ENCODE measurements at places on chromosomes 5 and 9.

DNA sequence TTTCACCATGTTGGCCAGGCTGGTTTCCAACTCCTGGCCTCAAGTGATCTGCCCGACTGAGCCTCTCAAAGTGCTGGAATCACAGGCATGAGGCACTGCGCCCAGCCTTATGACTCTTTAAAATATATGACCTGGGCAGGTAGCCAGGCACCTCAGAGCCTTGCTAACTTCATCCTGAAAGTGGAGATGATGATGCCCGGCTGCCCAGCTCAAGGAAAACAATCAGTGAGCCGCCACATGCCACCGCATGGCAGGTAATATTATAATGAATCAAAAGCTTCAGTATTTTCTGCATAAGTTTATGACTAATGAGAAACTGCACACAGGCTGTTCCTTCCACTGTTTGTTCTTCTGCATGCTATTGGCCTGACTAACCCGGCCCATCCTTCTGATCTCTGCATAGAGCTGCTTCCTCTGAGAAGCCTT is 30.4 kb upstream of the DMRT1 start:
- DNase-seq: no peak

DNA sequence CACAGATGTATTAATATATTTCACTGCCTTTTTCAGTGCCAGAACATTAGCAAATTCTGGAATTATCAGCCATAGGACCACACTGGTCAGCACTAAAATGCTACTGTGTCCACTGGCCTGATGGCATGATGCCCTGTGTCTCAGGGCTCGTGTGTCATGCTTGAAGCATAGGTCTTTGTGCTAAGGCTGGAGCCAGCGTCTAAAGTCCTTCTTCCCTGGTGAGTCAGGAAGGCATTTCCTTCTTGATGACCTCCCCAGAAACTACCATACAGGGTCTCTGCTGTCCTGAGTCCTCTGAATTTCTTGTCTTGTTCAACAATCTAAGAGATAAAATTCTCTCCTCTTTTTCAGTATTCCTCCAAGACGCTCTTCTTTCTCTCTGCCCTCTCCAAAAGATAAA is 489.9 kb downstream of the PSAT1 start:
- no peak for DNase-seq

GRCh38 chr5:132549576-132549975 is 6.3 kb upstream of the IL5 start:
- no peak for DNase-seq

- DNase-seq: no peak
Observed at GRCh38 chr5:135890867-135891266, 4.8 kb downstream of the IL9 start.

- no peak for DNase-seq
Observed at GRCh38 chr5:67799732-67800234, 415.8 kb upstream of the PIK3R1 start.

DNA sequence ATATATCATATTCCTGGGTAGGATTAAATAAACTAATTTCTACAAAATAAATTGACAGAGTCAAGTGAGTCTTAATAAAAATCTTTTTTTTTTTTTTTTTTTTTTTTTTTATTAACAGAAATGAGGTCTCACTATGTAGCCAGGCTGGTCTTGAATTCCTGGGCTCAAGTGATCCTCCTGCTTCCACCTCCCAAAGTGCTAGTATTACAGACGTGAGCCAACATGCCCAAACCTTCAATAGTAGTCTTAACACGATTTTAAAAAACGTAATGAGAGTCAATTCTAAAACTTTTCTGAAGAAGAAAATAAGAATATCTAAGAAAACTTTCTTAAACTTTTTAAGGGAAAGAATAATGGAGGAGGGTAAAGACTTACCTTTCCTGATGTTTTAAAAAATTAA is 84.2 kb downstream of the YIPF5 start:
- no peak for DNase-seq

- no peak for DNase-seq
Observed at GRCh38 chr5:39521940-39522590, 97.3 kb upstream of the DAB2 start.

DNA sequence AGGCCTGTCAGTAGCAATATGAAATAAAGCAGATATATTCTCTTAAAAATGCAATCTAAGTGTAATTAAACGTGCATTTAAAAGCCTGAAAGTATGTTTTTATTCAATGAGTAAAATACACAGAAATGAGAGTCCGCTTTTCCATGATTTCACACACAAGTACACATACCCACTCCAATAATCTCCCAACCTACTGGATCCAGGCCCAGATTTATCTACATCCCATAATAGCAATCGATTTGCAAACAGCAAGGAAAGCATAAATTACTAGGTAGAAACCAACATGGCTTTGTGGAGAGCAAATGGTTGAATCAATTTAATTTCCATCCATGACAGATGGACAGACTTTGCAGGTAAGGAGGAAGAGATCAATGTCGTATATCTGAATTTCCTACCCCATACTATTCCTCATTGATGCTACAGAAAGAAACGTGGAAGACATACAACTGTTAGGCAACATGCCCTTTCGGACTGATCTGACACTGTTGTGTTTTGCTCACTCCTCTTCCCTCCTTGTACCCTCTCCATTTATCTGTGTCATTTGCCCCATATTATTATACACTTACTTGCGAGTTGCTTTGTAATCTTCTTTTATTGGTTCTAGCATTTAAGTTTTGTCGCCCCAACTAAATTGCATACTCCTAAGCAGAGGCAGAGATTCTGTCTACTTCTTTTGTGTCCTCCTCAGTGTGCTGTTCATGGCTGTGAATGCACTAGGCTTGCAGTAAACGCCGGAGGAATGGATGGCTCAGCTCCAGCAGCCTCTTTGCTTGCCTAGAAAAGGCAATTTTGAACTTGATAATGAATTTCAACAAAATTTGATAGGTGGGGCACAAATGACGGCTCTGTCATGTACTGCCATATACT is 133.6 kb downstream of the NFIB start:
- DNase-seq: no peak

DNA sequence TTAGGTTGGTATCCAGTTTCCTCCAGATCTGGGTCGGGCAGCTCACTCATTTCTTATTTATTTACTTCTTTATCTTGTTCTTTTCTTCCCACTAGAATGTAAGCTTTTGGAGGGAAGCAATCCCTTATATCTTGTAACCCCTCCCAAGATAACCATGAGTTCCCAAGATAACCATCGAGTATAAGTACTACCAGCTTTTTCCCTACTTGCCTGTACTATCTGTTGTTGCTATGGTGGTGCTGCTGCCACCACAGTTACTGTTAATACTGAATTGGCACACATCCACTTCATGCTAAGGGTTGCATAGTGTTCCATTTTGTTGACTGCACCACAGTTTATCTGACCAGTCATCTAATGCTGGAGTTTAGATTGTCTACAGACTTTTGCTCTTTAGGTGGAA is 19.9 kb downstream of the NUP214 start:
- DNase-seq: no peak

DNA sequence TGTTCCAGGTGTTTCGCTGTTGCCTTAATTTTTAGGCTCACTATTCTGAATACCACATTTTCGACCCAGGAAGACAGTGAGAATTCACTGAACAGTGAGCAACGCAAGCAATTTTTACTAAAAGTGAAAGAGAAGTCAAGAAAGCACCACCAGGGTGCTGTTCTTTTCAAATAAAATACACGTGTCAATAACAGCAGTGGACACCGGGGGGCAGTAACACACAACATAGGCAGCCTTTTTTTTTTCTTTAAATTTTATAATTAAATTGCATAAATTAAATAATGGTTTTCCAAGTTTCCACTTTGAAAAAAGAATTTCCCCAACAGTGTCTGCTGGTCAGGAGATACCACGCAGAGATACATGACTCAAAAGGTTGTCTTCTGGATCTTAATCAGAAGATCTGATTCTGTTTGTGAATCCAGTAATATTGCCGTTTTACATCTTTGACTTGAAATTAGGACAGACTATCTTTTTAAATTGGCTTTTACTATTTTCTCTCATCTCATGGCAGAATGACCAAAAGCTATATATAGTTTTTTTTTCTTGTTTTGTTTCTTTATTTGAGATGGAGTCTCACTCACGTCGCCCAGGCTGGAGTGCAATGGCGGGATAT is 47.1 kb upstream of the SH3GL2 start:
- DNase-seq: peak; percentile 66

DNA sequence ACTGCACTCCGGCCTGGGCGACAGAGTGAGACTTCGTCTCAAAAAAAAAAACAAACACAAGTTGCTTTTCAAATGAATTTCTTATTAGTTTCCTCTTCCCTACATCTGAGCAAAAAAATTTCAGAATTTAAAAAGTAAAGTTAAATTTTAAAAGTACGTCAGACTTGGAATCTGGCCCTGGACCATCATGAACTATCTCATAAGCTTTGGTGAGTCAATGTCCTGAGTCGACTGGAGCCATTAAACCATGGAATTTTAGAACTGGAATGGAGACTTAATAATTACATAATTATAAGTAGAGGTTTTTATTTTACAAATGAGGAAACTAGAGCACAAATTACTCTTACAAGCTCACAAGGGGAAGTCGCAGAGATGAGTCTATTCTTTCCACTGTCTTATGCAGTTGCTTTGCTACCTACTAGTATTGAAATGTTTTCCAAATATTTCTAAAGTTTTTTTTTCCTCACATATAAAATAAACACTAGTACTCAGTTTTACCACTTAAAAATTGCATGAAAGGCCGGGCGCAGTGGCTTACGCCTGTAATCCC is 98.0 kb upstream of the ZNF608 start:
- no peak for DNase-seq

- DNase-seq: no peak
Observed at GRCh38 chr9:89969156-89969675, 364.4 kb downstream of the GADD45G start.

GRCh38 chr5:111996574-111996973 is 239.6 kb upstream of the NREP start:
- DNase-seq: no peak

- DNase-seq: no peak
Observed at GRCh38 chr9:23322392-23322791, 503.6 kb downstream of the ELAVL2 start.

GRCh38 chr5:84286662-84287061 is 98.0 kb downstream of the EDIL3 start:
- no peak for DNase-seq

- peak; percentile 32 for DNase-seq
Observed at GRCh38 chr5:178417391-178417811, 172.8 kb downstream of the COL23A1 start.

DNA sequence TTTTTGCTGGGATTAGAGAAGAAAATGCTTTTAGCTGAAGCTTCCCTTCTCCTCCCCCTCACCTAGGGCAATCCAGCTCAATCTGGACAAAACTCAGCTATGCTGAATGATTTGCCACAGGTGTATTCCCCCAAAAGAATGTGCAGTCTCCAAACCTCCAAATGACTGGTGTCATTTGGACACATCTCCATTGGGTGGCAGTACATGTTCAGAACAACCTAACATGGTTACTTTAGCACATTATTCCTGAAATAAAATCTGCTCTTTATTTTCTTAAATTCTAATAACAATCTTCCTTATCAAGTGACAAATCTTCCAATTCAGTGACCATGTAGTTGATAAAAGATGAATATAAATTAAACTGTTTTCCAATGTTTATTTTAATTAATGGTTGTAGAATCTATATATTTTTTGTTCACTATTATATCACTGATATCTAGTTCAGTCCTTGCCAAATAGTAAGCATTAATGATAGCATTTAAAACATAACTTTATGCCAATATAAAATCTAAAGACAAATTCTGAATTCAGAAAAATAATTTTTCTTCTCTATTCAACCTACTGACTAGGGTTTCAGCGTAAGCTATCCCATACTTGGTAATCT is 61.3 kb upstream of the MOCS2 start:
- no peak for DNase-seq

DNA sequence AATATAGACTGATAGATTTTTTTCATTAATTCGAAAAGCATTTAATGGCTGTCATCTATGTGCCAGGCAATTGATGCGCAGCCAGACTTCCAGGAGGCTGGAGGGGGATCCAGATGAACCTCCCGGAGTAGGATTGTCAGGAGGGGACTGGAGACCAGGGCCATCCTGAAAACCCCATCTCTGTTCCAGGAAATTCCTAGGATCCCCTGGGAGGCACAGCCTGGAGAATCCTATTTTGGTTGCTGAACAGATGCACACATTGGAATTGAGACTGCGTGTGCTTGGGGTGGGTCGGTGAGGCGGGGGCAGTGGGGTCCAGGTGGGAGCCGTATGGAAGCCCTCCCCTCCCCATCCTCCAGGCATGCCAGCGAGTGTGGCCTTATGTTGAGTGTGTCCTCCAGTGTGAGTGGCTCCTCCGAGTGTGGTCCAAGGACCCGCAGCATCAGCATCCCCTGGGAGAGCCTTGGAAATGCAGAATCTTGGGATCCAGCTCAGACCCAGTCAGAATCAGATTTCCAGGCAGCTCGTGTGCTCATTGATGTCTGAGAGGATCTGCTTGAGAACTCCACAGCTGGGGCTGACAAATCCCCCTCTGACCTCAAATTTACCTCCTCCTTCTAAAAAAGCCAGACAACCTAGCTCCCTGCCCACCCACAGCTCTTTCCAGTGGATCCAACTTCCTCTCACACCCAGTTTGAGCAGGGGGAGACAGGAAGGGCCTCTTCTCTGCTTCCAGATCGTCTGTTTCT is 38.7 kb downstream of the ROPN1L start:
- DNase-seq: no peak

DNA sequence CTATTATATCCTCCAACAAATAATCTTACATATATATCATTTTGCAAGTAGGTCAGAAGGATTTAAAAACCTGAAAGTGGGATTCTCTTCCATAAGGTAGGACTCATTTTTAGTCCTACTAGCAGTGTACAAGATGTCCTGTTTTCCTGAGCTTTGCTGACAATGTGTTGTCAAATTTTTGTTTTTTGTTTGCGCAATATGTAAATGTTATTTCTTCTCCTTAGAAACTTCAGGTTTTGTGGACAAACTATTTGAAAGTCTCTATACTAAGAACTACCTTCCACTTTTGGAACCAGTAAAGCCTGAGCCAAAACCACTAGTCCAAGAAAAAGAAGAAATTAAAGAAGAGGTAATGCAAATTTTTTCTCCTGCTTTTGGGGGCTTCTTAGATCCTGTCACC is 19.8 kb downstream of the RBM27 start:
- no peak for DNase-seq

DNA sequence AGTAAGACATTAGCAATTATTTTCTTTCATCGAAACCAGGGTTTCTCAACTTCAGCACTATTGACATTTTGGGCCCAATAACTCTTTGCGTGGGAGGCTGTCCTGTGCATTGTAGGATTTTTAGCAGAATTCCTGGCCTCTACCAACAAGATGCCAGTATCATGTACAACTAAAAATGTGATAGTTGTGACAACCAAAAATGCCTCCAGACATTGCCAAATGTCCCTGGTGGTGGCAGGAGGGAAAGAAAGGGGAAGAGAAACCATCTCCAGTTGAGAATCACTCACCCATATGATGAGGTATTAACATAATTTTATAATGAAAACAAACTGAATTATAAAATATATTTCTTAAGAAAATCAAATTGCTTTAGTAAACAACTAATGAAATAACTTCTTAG is 406.1 kb downstream of the RAB3C start:
- DNase-seq: no peak
